ENCODE measurements at places on chromosomes 13 and 19. TPM values are rescaled to one million over a fixed set of nuclear protein-coding genes. Genes with fewer than 3 reads are reported as not detected.

GRCh38 chr19:35539850-35540249 is 5.6 kb upstream of the TMEM147 start:
- DNase-seq, result no peak

- DNase-seq, result no peak
Measured at GRCh38 chr13:85095418-85096272, 703.6 kb downstream of the SLITRK6 start.

- DNase-seq, result no peak
Measured at GRCh38 chr13:50512474-50513299, 330.8 kb downstream of the DLEU7 start.

GRCh38 chr13:23889615-23890607 is 711 bp upstream of the MIPEP start:
- DNase-seq, result no peak

DNA sequence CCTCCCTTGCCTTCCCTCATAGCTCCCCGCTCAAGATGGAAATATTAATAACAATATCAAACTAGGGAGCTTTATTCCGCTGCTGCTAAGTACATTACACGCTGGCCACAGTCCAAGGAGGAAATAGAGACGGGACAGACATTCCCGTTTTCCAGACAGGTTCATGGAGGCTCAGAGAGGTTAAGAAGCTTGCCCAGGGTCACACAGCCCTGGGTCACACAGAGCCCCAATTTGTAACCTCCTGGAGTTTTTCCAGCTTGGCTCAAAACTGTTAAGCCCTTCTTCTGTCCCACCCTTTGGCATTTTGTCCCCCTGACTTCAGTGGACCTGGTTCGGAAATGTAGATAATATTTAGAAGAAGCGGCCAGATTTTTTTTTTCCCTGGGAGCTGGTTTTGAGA is 2.0 kb downstream of the BICRA start:
- DNase-seq, result no peak

- DNase-seq, result no peak
Measured at GRCh38 chr13:100211016-100211710, 122.3 kb downstream of the PCCA start.

GRCh38 chr19:1844513-1845124 is 3.7 kb downstream of the REXO1 start:
- DNase-seq, result no peak

DNA sequence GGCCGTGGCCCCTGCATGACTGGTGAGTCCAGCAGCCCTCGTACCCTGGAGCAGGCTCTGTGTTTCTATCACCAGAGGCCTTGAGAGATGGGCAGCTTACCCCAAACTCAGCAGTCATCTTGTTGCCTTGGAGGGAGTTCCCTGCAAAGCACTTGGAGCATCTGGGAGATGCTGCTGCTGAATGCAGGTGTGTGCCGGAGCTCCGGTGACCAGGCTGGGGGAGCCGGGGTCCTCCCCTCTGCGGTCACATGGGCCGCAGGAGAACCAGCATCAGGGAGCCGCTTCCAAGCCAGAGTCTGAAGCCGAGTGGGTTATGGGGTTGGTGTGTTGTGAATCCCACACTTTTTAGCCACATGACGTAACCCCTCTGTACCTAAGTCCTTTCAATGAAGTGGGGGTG is 82.8 kb downstream of the TEX29 start:
- DNase-seq, result no peak

- DNase-seq, result no peak
Measured at GRCh38 chr19:42125536-42125935, 6.7 kb downstream of the POU2F2 start.

DNA sequence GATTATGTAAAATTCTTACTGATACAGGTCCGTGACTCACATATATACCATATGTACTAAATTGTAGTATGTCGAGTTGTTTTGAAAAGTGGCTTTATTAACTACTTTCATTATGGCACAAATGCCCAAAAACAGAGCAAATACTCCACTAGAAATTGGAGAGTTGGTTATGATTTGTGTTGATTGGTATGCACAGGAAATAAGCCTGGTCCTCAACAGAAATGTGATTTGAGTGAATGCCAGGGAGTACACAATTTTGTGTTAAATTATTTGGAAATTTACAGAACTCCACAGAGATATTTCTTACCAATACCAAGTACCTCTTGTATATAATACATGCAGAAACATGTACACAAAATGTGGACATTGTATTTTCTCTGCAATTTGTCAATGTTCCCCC is 676.7 kb downstream of the PCDH9 start:
- no peak for DNase-seq

DNA sequence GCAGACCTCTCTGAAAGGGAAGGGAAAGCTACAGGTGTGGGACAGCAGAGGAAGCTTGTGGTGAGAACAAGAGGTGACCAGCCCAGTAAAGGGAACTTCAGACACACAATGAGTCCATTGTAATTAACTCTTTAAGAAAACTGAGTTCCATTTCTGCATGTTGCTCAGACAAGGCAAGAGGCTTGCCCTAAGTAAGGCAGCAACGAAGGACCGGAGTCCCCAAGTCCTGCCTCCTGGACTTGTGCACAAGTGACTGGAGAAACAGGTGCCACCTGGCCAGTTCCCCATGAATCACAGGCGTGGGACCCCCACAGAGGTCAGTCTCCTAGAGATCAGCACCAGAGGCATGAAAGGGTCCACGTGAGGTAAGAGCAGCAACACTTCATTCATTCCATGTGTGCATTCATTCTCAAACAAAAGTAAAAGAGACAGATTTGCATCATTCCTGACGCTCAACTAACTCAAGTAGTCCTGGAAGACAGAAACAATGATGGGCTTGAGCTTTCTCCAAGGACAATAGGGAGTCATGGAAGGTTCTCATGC is 14.7 kb upstream of the SIGLEC6 start:
- DNase-seq, result no peak

DNA sequence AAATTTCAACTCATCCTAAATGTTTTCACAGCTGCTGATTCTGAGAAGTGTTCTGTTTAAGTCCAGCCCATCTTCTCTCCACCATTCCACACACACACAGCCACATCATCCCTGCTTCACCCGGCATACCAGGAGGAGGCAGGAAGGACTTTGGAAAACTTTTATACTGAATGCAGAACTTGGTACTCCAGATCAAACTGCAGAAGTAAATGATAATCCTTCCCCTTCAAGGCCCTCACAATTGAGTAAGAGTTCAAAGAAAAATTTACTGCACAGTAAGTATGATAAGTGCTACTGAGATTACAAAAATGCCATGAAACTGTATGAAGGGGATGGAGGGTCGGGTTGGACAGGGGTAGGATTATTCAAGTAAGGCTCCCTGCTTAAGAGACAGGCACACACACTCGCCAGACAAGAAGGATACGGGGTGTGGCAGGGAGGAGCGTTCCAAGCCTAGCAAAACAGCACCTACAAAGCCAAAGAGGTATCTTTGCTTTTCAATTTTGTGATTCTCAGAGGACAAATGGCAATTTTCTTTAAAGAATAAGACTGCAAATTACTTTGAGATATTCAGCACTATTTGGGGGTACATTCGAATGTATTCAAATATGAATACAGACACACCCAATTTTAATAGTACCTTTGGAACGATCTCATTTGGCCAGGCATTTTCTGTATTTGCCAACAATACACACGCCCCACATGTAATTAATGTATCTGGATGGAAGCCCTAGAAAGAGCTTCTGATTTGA is 2.5 kb downstream of the USP12 start:
- no peak for DNase-seq

GRCh38 chr19:1112268-1113029 is 8.7 kb downstream of the GPX4 start:
- no peak for DNase-seq

The PSG4 gene
- not detected for total RNA-seq

All from esophagus muscularis mucosa (tissue), 4 donors.